ENCODE measurements at places on chromosomes 12 and 14.
A peak's percentile ranks its signal among the peaks of the same experiment; 100 is the strongest.

- no peak for DNase-seq
Measured at GRCh38 chr14:20587489-20588154, at the start of gene RNASE11. RNASE11 (minus strand) TSS chr14:20588001.

DNA sequence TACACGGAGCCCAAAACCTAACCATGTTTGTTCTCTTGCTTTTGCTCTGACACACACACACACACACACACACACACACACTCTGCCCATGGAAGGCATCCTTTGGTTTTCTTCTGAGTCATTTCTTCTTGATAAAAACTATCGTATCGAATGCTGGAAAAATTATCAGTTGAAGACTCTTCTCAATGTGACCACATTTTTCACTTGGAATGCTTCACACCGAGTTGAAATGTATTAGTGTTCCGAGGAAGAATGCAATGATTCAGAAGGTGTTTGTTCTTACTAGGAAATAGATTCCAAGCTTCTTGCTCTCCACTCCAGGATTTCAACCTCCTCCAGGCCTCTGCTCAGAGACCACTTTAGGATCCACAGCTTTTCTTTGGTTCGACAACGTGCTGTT lies 226.3 kb downstream of the MON2 start:
- DNase-seq = no peak

DNA sequence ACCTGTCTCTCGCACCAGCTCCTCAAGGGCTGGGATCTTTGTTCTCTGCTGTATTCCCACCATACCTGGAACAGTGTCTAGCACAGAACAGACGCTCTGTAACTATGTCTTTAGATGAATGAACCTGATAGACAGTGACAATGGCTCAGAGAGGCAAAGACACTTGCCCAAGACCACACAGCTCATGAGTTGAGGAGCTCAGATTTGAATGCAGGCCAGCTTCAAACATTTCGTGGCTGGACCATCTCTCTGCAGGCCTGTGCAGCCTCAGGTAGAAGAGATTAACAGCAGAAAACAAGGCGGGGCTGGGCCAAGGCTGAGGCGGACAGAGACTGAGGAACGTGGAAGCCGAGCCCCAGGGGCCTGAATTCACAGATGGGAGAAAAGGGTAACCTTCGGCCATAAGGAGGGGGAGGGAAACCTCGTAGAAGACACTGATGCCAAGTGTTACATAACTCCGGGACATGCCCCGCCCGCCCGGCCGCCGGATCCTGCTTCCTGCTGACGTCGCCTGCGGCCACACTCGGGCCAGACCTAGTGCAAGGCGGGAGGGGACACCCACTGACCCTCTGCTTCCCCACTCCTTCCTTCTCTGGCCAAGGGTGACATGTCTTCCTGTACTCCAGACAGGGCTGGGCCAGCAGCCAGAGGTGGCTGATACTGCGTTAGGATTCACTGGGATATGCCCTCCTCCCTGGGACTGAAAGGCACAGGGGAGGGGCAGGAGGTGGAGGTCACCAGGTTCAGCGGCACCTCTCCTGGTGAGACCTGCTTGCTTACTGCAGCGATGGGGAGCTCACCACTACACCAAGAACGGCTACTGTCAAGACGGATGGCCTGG lies 86.8 kb downstream of the RFLNA start:
- DNase-seq = peak; percentile 68

- DNase-seq = no peak
Measured at GRCh38 chr14:77148510-77149231, 7.1 kb upstream of the ZDHHC22 start.

GRCh38 chr12:46133751-46134150 lies 135.1 kb downstream of the SLC38A1 start:
- no peak for DNase-seq
